ENCODE measurements at places on chromosomes 5 and 9.

DNA sequence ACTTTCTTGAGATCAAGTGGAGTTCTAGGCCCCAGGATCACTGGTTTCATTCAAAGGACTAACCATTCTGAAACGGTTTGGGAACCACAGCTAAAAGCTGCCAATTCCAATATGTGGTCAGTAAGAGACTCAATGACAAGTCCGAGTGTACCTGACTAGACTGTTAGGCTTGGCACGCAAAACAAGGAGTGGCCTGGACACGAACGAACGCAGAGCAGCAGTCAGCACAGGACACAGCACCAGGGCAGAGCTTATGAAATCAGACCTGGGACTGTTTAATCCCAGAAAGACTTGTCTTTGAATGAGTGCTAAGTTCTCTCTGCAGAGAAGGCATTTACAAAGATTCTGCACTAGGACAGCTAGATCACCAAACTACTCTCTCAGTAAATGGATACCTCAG is 213.8 kb downstream of the GAPVD1 start:
- no peak for DNase-seq

- no peak for DNase-seq
Measured at GRCh38 chr9:24582146-24583126, 36.7 kb upstream of the IZUMO3 start.

GRCh38 chr5:141811287-141812155 is 66.7 kb downstream of the PCDH1 start:
- peak; percentile 22 for DNase-seq

DNA sequence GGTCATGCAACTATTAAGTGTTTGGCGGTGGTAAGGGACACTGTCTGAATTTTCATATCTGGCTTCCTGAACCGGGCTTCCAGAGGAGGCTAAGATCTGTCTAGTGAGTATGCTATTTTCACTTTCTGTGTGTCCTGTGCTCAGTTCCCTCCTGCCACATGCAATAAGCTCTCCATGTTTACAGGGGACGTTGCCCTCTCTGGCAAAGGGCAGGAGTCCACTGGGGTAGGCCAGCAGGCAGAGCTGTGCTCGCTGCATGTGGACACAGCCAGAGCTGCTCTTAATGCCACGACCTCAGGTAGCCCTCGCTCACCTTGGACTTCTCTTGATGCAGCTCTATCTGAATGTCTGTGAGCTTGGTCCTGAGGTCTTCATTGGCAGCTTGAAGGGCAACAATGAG is 111.2 kb downstream of the JAKMIP2 start:
- no peak for DNase-seq

DNA sequence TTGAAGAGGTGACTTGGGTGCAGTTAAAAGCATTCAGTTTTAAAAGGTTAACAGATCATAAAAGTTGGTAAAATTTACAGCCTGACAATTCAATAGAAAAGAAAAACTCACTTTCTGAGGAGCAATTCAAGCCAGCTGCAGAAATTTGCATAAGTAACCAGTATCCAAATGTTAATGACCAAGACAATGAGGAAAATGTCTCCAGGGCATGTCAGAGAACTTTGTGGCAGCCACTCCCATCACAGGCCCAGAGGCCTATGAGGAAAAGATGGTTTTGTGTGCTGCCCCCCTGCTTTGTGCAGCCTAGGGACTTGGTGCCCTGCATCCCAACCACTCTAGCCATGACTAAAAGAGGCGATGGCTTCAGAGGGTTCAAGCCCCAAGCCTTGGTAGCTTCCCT is 1406.5 kb upstream of the ACO1 start:
- DNase-seq = no peak

Data from CD4-positive, CD25-positive, alpha-beta regulatory T cell (primary cell).